ENCODE measurements at places on chromosomes 1 and 21.

DNA sequence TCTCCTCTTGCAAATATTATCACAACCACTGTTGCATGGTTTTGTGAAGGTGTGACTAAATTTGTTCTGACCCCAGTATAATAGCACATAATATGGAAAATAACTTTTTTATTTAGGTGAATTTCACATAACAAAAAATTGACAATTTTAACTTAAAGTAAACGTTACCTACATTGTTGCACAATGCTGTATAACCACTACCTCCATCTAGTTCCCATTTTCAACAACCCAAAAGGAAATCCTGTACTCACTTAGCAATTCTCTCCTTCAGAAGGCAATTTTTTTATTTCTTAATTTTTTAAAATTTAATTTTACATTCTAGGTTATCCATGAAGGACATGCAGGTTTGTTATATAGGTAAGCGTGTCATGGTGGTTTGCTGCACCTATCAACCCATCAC lies 95.2 kb downstream of the KCNJ6 start:
- DNase-seq: no peak

DNA sequence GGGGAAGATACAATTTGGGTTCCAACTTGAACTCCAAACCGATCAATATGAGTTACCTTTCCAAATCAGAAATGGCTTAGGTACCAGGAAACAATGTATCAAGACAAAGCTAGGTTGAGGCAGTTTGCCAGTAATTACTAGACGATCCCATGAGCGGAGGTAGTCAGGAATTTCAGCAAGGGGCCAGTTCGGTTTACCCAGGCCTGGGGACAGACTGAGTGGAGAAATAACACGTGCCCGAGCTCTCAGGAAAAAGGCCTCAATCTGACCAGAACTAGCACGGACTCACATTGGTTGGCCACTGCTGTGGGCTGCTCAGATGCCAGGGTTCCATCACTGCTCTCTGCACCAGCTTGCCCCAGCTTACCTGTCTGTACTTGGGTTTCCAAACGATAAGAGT lies 15.3 kb downstream of the CLSTN1 start:
- no peak for DNase-seq

- DNase-seq: peak; percentile 45
Measured at GRCh38 chr1:206579747-206580437, 32.4 kb downstream of the EIF2D start.

- DNase-seq: no peak
Measured at GRCh38 chr1:183175631-183176030, 10.4 kb upstream of the LAMC2 start.

GRCh38 chr1:3590139-3590763 lies 21.1 kb downstream of the MEGF6 start:
- DNase-seq: no peak

GRCh38 chr1:226809785-226810571 lies 60.4 kb upstream of the PSEN2 start:
- DNase-seq: peak; percentile 18

- no peak for DNase-seq
Measured at GRCh38 chr1:12773438-12773837, at the start of gene PRAMEF12. Gene PRAMEF12 (plus strand): TSS chr1:12773738. CDS start chr1:12774868, 1,130 bp downstream.

DNA sequence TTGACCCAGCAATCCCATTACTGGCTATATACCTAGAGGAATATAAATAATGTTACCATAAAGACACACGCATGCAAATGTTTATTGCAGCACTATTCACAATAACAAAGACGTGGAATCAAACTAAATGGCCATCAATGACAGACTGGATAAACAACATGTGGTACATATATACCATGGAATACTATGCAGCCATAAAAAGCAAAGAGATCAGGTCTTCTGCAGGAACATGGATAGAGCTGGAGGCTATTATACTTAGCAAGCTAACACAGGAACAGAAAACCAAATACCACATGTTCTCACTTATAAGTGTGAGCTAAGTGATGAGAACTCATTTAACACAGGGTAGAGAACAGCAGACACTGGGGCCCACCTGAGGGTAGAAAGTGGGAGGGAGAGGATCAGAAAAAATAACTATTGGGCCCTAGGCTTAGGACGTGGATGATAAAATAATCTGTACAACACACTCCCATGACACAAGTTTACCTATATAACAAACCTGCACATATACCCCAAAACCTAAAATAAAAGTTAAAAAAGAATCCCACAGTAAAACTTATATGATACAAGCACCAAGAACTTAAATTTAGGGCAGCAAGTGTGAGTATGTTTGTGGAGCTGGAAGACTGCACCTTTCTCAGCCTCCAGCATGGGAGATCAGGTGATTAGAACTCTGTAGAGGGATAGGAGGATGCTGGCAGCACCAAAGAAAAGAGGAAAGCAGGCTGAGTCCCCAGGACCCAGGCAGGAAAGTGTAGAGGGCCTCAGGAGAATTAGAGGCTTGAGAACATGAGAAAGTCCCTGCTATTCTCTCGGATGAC lies 320.8 kb upstream of the USP24 start:
- DNase-seq: no peak

- no peak for DNase-seq
Measured at GRCh38 chr1:44934791-44935190, 51.6 kb downstream of the EIF2B3 start.

DNA sequence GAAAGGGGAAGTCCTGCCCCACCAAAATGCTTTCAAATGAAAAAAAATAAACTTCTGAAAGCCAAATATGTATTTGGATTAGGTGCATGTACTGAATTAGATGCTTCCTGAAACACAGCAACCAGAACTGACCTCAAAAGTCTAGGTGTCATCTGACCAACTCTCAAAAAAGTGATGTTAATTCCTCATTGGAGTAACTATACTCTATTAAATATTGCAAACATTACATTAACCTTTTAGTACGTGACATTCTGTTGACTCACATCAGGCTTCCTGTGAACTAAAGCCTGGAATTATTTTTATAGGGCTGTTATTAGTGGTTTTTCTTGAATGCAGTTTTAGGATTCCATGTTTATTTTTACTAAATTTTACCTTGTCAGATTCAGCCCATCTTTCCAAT lies 73.5 kb downstream of the ASTN1 start:
- peak; percentile 32 for DNase-seq

DNA sequence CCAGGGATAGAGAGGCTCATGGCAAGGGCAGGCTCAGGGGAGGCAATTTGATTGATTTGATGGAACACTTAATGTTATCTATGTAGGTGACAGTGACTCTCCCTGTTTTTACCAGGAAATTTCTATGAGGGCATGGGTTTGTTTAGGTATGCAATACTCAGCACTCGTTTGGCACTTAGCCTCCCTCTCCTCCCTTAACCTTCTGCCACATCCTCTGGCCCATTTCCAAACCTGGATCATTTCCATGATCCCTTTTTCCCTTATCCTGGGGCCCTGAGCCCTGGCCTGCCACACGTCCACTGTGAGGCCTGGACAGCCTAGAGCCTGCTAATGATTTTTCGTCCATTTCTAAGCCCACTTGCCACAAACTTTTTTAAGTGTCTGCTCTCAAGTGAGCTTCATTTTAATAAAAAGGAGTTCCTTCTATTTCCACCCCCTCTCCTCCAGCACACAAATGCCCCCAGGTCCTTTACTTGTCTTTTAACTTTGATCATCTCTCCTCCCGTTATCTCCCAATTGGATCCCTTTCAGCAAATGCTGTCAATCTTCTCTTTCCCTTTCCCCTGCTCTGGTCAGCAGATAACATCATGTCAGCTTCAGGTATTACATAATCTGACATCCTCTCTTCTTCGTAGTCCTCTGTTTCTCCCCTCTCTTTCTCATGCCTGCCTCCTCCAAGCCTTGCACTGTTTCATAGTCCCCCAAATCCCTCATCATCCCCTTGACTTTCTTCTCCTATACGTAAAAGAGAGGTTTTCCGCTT lies 37.8 kb upstream of the GADD45A start:
- peak; percentile 27 for DNase-seq

DNA sequence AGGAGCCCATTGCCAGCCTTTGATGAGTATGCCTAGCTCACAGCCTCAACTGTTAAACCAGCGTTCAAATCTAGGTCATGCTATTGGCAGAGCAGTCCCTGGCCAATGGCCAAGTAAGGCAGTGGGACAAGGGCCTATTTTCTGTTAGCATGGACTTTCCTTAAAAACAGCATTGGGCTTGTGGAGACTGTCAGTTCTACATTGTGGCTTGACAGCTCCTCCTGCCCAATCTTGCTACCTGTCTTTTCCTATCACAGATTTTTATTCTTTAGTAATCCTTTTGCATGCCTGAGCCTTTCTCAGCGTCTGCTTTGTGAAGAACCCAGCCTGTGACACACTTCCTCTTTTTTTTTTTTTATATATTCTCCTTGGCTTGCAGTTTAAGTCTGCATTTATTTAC lies 56.4 kb downstream of the DIP2A start:
- DNase-seq: no peak

GRCh38 chr1:68811806-68812205 lies 314.9 kb upstream of the DEPDC1 start:
- DNase-seq: no peak

DNA sequence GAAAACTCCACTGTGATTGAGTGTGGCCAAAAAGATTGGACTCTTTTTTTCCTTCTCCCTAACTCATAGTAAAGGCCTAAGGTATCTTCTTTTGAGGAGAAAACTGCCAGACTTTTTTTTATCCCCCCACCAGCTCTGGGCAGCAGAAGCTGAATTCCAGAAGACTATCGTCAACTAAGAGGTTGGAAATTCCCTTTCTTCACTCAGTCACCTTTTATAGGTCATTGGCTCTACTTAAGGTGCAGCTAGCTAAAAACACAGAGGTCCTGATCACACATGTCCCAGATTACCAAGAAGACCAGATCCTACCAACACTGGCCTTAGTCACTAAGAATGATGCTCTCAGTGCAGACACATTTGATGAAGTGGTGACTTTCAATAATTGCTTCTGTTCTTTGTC lies 1441.2 kb downstream of the PLA2G4A start:
- DNase-seq: no peak

DNA sequence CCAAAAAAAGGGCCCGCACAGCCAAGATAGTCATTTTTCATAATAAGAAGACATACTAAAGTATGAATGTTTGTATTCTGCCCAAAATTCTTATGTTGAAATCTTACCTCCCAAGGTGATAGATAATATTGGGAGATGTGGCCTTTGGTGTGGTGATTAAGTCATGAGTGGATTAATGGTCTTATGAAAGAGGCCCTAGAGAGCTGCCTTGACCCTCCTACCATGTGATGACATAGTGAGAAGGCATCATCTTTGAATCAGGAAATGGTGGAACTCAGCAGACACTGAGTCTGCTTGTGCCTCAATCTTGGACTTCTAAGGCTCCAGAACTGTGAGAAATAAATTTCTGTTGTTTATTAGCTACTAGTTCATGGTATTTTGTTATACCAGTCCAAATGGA lies 11.8 kb upstream of the RNPC3 start:
- DNase-seq: no peak

DNA sequence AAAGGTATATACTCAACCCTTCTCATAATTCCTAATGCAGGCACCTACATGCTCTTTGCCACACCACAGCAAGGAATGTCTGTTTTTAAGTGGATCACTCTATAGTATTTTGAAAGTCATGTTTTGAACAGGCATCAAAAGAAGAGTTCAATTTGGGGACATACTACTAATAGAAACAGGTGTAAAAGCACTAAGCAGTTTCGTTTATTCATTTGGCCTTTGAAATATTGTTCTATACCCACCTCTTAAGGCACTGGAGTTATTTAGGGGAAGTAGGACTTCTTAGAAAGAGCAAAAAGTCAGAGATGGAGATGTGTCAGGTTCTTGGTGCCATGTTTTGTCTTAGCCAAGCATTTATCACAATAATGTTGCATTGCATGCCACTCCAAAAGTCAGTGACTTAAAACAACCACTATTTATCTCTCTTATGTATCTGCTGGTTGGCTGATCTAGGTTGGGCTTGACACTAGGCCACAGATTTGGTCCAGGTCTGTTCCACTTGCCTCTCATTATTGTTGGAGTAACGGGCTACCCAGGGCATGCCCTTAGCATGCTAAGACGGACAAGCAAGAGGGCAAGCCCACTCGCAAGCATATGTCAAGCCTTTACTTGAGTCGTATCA lies 107.5 kb downstream of the RGL1 start:
- no peak for DNase-seq

DNA sequence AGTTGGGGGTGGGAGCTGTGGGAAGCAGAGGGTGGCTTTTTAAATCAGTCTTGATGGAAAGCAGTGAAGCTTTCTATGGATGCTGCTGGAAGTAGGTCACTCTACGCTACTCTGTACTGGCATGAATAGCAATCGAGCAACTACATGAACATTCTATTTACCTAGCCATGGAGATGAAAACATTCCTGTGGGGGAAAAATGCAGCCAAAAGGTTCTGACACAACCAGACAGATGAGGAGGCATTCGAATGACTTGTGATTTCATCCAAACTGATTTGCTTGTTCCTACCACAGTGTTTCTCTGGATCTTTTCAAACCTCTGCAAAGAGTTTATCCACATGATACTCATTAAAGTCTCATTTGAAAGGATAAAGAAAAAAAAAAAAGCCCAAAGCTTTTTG lies 95.0 kb downstream of the ASTN1 start:
- DNase-seq: no peak

GRCh38 chr1:57307392-57308170 lies 116.3 kb downstream of the DAB1 start:
- DNase-seq: no peak

DNA sequence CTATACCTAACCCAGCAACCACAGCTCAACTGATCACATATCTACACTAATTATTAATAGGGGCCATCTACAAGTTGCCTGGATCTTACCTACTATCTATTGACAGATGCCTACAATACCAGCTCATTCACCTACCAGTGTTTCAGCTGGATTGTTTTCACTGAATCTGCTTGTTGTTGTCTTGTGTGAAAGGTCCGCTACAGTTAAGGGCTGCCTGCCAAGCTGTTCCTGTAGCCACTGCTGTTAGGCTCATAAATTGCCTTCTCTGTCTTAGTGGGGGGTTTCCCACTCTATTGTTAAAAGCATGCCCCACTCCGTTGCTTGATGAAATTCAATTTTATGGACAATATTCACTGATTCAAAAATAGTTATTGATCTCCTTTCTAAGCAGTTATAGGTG lies 199.7 kb upstream of the TMPRSS15 start:
- no peak for DNase-seq

- no peak for DNase-seq
Measured at GRCh38 chr1:233661376-233662159, 47.7 kb downstream of the KCNK1 start.

GRCh38 chr1:93612510-93612909 lies 69.1 kb downstream of the BCAR3 start:
- no peak for DNase-seq

DNA sequence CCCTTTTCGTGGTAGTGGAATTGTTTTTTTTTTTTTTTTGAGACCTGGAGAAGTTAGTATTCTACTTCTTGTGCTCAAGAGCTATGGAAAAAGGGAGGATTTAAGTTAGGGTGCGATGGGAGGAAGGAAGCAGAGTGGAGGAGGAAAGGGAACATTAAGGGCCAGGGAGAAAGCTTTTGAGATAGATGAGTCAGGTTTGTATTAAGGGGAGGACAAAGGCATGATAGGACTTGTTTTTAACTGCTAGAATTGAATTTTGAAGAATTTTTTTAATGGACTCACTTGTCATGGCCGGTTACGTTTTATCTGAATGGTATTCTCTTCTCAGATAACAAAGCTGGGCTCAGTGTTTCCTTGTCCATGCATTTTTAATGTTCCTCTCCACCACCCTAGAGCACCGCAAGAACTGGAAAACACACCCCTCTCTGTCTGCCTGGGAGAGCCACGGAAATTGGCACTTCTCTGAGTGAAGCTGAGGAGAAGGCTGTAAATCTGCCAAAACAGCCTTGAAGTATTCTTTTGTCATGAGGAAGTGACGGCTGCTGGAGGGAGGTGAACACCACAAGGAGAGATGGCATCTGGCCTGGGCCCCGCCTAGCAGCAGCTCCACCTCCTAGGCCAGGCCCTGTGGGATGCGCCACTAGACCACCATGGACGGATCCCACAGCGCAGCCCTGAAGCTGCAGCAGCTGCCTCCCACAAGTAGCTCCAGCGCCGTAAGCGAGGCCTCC lies 3.5 kb downstream of the NIPAL3 start:
- DNase-seq: peak; percentile 81
